ENCODE measurements at places on chromosomes 7 and 10.

GRCh38 chr10:12333380-12334185 is 15.8 kb upstream of the CAMK1D start:
- DNase-seq, result no peak

GRCh38 chr7:64602518-64602917 is 39.6 kb upstream of the ZNF680 start:
- DNase-seq, result no peak

- no peak for DNase-seq
Observed at GRCh38 chr7:45242698-45243097, 85.1 kb downstream of the RAMP3 start.

DNA sequence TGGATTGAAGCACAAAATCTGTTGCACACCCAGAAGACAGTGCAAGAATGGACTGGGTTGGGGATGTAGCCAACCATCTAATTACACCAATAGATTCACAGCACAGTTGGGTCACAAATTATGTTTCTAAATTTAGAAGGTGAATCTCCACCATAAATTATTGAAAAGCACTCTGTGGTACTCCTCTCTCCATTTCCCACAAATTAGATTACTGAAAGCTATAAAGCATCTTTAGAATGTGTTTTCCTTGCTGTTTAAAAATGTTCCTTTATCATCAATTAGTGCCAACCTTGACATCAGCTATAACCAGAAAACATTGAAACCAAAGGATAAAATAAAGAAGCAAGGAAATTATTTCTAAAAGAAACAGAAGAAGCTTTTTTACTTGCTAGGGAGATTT is 39.9 kb upstream of the HDAC9 start:
- DNase-seq, result no peak

GRCh38 chr7:123367031-123367430 is 167.3 kb upstream of the SLC13A1 start:
- DNase-seq, result no peak
